ENCODE measurements at places on chromosomes 4 and X. TPM values are rescaled to one million over a fixed set of nuclear protein-coding genes. Genes with fewer than 3 reads are reported as not detected.

SPANXB1 gene
- total RNA-seq, result not detected

PLAC8 gene
- total RNA-seq, result 14.0 TPM

MAGEC2 gene
- total RNA-seq, result not detected

CTAG1A gene
- total RNA-seq, result not detected

SPATA4 gene
- total RNA-seq, result not detected

TRIML1 gene
- not detected for total RNA-seq

AKAP4 gene
- not detected for total RNA-seq

CHST7 gene
- 3.0 TPM for total RNA-seq

OPRPN gene
- total RNA-seq, result not detected

AMER1 gene
- 3.6 TPM for total RNA-seq

PPBP gene
- total RNA-seq, result not detected

EDA2R gene
- 0.84 TPM for total RNA-seq

Data from activated CD8-positive, alpha-beta memory T cell treated with anti-CD3 and anti-CD28 coated beads for 36 hours (primary cell).